ENCODE measurements at places on chromosomes 12 and 14.

DNA sequence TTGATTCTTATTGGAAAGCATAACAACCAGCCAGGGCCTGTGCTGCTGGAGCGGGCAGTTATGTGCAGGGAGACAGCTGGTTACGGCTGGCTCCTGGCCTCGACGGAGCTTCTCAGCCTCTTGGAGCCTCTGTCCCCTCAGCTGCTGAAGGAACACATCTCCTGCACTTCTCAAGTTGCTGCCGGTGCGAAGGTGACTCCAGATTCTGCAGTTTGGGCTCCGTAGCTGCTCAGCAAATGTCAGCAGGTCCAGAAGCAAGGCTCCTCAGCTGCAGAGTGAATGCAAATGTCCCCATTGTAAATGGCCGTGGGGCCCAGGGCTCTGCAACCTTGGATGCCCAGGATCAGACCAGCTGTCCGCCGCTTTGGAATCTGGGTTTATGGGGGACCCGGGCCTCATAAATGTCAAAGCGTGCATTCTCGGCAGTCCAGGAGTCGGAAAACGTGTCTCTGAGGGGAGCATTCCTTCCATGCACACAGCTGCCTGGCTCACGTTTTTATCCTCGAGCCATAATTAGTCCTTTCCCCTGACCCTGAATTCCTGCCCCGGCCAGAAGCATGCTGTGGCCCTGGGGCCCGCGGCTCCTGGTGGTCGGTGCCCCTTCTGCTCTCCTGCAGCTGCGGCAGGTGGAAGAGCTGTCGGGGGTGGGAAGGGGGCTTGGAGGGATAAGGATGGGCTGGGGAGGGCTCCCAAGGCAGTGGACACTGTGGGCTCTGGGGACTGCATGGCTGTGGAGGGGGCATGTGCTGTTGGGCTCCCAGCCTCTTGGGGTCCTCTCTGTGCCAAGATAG, 106.0 kb downstream of the KIF26A start:
- DNase-seq, result no peak

- no peak for DNase-seq
Observed at GRCh38 chr14:104735830-104736642, 12.0 kb downstream of the ADSS1 start.

- DNase-seq, result no peak
Observed at GRCh38 chr12:109710747-109711595, 2.7 kb upstream of the FAM222A start.

DNA sequence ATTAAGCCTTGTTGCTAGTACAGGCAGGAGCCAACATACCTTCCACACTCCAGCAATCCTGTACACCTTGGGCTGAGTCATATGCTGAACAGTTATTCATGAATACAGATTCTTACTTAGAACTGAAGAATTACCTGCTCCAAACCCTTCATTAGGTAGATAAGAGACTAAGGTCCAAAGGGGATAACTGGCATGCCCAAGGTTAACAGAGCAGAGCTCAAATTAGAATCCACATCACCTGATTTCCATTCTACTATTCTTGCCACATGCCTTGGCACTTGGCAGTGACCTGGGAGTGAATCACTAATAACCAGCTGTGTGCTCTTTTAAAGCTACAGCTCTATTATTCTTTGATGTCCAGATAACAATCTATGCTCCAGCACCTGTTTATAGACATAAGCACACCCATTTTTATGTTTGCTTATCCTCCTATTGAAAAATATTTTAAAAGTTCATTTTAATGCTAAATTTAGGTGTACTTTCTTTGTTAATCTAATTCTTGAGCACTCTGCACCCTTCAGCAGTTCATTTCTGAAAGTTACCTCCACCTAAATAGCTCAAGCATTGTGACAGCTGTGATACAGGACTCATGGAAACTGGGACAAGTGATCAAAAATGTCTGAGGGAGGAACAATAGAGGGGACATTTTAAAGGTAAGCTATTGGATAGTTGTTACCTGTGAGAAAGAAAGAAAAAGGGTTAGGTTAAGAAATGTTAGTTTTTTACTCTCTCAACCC, 19.4 kb downstream of the LPCAT3 start:
- no peak for DNase-seq

DNA sequence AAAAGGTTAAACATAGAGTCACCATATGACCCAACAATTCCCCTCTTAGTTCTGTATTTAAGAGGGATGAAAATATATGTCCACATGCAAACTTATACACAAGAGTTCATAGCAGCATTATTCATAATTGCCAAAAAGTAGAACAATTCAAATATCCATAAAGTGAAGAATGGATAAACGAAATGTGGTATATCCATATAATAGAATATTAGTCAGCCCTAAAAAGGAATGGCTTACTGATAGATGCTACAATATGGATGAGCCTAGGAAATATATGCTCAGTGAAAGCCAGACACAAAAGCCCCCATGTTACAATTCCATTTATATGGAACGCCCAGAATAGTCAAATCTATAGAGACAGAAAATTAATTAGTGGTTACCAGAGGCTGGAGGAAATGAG, 44.1 kb upstream of the RIN3 start:
- no peak for DNase-seq

- DNase-seq, result no peak
Observed at GRCh38 chr14:95948558-95948981, 71.9 kb downstream of the TUNAR start.

- DNase-seq, result no peak
Observed at GRCh38 chr14:64238631-64239030, 55.5 kb downstream of the ESR2 start.

- no peak for DNase-seq
Observed at GRCh38 chr12:57990241-57990883, 49.0 kb downstream of the ATP23 start.

DNA sequence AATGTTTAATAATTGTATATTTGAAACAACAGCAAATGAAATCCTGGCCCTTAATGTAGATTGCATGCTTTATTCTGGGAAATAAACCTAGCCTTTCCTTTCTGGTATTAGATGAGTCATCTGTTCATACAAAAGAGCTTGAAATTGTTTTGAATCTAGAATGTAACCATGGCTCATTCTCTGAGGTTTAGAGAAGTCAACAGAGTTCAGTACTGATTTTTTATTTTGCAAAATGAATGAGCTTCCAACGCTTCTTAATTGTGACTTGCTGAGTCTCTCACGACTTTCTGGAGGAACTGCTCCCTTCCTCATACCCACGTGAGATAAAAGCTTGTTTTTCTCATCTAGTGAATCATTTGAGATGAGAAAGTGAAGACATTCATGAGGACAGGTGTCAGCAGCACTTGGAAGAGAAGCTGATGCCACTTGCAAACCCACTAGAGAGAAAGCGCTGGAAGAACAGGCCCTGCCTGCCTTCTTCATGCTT, 509.6 kb downstream of the VRK1 start:
- no peak for DNase-seq

- no peak for DNase-seq
Observed at GRCh38 chr12:103816663-103817062, 24.4 kb downstream of the NT5DC3 start.

DNA sequence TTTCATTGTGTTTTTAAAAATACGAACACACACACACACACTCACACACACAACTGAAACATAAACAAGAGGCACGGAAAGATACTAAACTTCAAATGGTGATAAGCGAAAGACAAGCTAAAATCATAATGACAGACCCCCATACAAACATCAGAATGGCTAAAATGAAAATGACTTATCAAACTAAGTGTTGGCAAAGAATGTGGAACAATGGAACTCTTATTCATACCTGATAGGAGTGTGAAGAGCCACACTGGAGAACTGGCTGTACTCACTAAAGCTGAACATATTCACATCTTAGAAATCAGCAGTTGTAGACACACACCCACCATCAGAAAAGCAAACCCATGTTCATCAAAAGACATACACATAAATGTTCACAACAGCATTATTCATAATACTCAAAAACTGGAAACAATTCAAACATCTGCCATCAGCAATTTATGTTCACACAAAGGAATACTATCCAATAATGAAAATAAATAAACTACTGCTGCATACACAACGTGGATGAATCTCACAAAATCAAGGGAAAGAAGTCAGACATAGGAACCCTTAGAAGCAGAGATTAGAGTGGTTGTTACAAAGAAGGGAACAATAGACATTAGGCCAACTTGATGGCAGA, 11.8 kb downstream of the STXBP6 start:
- no peak for DNase-seq

DNA sequence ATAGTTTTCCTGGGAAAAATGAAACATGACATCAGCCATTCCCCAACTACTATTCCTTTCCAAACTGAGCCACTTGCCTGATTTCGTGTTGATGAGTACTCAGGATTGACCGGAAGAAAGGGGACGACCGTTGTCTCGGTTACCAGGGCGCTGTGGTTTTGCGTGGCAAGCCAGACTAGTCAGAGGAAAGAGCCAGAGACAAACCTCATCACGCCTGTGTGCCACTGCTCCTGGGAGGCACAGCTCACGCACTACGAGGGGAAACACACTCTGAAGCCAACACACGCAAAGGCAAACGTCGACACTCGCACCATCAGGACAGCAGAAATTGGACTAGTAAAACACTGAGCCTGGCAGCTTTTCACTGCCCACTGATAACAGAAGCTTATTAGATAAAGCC, 35.0 kb downstream of the GIT2 start:
- DNase-seq, result no peak

- no peak for DNase-seq
Observed at GRCh38 chr12:111224186-111225066, 144.5 kb downstream of the PHETA1 start.

GRCh38 chr12:13701502-13701901, 279.9 kb downstream of the GRIN2B start:
- no peak for DNase-seq

DNA sequence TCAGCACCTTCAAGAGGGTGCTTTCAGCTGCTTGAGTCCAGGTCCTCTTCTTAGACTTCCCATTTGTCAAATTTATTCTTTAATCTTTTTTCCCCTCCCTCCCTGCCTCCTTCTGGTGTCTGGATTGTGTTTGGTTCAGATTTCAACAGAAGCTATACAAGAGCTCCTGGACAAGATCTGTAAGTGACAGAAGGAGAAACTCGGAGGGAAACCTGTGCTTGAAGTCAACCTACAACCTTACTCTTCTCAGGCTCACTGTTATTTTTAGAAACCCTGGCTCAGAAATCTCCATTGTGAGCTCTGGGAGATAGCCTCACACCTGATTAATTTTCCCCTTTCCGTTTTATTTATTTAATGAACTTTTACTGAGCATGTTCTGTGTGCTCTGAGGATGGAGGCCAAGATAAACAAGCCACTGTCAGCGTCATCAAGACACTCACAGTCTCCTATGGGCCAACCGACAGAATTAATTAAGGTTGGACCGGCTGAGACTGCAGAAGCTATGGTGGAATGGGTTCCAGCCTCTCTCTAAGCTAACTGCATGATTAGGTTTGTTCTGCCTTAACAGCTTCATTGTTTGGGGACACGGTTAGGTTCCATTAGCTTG, 13.5 kb downstream of the PDE1B start:
- no peak for DNase-seq

DNA sequence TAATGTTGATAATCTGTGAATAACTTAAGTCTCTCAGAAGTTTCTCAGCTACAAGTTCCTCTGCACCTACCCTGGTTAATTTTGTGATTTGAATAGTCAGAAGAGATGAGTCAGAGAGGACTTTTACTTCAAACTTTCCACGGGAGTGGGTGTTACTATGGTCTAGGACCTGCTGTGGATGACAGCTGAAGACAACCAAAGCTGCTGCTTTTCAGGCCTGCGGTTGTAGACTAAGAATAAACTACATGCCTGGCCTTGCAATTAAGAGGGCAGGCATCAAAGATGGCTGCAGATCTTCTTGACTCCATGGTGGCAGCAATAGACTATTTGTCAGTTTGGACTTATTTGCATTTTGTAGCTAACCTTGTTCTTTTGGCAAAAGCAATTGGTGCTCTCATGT, 227.1 kb upstream of the KRR1 start:
- no peak for DNase-seq
